Substantia nigra (tissue), 51 donors: ENCODE measurements at places on chromosomes 6 and 20.
A peak's percentile ranks its signal among the peaks of the same experiment; 100 is the strongest.

- no peak for DNase-seq
Measured at GRCh38 chr20:64131406-64131805, 24.0 kb upstream of the NPBWR2 start.

GRCh38 chr6:140012150-140012549, 637.7 kb upstream of the CITED2 start:
- no peak for DNase-seq

- DNase-seq = no peak
Measured at GRCh38 chr6:149969635-149970034, 5.9 kb downstream of the ULBP1 start.

DNA sequence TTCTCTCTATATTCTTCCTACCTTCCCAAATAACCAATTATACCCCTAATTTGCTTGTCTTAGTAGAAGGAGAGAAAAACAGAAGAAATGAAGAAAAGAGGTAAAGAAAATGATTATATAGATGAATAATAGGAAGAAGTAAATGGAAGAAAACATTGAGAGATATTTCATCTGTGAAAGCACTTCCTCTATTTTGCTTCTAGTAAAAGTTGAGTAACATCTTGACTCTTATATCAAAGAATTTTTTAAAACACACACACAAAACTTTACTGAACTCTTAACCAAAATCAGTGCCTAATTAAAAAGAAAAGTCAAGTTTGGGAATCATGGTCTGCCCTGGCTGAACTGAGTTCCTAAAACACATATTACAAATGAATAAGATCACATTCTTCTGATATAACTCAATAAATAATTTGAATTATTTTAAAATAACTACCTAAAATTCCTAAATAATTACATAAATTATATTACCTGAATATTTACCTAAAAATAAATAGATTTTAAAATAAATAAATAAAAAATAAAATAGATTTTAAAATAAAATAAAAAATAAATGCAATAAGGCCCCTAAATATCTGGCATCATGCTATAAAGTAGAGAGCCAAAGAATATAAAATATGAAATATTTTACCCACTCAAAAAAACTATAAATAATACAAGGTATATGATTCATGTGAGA, 8.8 kb downstream of the SLC17A2 start:
- no peak for DNase-seq

- no peak for DNase-seq
Measured at GRCh38 chr6:111952274-111952673, 79.0 kb upstream of the FYN start.

DNA sequence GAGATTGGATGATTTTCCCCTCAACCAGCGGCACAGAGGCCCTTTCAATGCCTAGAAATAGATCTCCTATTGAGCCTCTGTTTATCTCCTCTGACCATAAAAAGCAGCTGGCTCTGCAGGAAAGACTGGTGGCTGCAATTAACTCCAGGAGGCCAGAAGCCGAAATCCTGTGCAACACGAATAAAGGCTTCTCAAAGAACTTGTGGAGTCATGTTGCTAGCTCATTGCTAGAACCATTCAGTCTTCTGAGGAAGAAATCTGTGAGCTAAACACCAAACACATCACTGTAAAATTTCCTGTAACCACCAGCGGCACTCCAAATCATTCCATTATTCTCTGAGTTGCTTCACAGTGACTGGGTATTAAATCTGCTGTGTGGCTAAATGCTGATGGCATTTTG, 49.1 kb upstream of the TPD52L1 start:
- no peak for DNase-seq

DNA sequence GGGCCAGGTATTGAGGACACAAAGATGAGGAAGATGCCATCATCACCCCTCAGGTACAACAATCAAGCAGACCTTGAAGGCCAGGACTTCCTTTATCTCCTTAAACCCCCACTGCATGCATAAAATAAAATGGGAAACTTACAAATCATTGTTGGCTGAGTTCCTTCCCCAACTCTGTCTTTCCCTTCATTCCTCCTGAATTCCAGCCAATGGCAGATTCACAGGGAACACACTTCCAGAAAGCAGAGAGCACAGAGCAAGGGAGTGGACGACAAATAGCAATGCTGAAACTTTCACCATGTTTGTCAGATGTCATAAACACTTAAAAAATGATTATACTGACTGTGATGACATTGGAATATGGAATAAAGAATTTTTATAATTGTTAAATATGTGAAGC, 37.3 kb upstream of the NXT1 start:
- no peak for DNase-seq

GRCh38 chr6:19408331-19408730, 428.8 kb upstream of the ID4 start:
- no peak for DNase-seq

DNA sequence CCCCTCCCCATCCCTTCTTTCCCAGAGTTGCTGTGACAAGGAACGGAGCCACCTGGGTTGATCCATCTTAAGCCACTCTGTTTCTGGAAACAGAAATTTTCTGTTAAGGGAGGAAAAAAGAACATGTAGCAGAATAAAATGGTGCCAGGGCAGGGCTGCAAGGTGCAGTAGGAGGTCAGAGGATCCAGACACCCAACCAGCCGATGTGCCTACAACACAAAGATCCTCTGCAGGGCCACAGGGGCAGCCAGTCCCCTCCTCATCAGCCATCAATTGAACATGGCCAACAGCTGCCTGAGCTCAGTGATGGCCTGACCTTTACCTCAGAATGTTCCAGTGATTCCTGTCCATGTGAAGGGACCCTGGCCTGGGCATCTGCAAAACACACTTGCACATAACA, 11.9 kb downstream of the MDFI start:
- DNase-seq = no peak

DNA sequence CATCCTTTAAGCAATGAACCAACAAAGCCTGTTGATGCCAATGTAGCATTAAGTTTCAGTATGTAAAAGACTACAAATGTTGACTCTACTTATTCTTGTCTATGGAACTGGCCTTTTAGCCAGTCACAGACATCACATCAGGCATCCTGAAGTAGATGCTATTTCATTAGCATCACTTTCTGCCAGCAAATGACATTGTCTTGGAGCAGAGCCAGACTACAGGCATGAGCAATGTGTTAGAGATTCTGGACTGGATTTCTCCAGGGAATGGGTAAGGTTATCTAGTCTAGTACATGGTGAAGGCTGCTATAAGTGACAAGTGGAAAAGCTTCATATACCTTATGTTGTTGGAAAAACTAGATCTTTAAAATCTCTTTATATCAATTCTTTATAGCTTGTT, 142.9 kb downstream of the ADGRB3 start:
- peak; percentile 12 for DNase-seq

GRCh38 chr6:96723362-96723761, 113.9 kb downstream of the GPR63 start:
- no peak for DNase-seq

- DNase-seq = no peak
Measured at GRCh38 chr6:107816818-107817217, 7.3 kb downstream of the SCML4 start.

DNA sequence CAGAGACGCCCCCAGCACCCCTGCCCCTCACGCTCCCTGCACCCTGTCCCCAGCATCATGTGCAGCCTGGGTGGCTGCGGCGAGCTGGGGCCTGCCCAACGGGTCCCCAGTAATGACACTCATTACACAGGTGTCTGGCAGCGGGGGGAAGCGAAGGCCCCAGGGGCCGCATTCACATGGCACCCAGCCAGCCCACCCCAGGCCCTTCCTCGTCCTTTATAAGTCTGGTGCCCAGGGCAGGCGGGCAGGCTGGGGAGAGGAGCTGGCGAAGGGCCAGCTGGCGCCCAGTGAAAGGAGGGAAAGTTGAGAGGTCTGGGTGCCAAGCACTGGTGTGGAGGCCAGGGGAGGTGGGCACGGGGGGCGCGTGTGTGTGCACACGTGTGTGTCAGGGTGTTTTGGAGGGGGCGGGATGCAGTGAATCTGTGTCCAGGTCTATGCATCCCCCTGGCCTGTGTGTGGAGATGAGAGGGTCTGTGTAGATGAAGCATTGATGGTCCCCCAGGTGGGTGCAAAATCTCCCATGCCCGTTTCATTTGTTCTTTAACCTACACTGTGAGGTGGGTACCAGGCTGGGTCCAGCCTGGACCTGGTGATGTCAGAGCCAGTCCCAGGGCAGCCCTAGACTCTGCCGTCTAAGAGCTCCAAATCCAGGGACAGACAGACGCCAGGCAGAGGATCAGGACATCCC, 105.3 kb downstream of the CEBPB start:
- peak; percentile 16 for DNase-seq

DNA sequence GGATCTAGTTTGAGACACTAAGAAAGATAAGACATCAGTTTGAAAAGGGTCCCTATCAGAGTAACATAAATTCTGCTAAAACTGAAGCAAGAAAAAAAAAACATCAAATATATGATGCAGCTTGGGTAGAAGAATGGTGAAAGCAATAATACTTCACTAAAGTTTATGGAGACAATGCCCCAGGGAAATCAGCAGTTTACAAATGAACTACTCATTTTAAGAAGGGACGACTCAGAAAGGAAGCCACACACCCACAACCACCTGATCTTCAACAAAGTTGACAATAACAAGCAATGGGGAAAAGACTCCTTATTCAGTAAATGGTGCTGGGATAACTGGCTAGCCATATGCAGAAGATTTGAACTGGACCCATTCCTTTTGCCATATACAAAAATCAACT, 143.5 kb downstream of the TPBG start:
- no peak for DNase-seq

DNA sequence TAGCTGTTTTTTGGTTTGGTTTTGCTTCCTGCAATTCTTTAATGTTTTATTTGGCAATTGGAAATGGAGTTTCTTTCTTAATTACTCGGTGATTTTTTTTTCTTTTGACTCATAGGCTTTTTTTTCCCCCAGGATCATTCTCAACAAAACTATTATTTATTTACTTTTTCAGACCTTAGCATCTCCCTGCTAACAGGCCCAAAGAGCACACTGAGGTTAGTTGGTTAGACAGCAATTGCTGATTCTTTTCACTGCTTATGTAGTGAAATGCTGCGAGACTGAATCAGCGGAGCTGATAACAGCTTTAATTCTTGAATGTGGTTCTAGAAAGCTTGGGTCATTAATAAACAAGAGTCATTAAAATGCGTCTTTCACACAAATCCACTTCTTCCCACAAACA, 79.1 kb upstream of the ZFP64 start:
- no peak for DNase-seq

- no peak for DNase-seq
Measured at GRCh38 chr6:100923481-100924165, 42.5 kb upstream of the ASCC3 start.

DNA sequence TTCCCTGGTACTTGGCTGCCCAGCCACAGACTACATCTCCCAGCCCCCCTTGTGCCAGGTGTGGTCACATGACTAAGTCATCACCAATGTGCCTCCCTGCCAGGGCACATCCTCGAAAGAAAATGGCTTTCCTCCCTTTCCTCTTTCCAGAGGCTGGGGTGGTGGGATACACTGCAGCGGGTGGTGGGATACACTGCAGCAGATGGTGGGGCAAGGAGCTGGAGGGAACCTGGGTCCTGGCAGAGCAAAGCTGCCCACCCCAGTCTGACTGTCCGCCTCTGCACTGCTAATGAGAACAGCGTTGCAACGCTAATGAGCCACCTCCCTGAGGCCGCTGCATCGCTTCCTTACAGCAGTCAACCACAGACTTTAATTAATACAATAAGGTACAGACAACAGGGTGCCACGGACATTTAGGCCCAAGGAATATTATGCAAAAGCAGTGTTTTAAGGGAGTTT, 125.3 kb downstream of the PREX1 start:
- DNase-seq = no peak

GRCh38 chr6:142279350-142280180, 22.2 kb upstream of the ADGRG6 start:
- DNase-seq = no peak

- DNase-seq = no peak
Measured at GRCh38 chr6:13342414-13343019, 14.2 kb upstream of the TBC1D7 start.

GRCh38 chr6:121430514-121431460, 4.7 kb upstream of the GJA1 start:
- DNase-seq = no peak

DNA sequence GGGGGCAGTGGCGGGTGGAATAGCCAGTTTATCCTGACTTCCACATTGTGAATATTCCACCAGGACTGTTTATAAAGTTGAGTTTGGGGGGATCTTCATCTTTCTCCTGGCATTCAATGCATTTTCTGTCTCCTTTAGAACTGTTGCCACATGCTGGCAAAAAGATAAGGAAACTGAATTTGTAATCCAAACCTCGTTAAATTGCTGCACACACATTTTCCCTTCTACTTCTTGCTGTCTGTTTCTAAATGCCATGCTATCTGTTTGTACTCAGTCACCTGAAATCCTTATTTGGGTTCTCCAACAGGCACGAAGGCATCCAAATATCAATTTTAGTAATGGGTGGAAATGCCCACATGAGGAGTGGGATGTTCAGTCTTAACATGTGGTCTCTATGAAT, 180.2 kb upstream of the CCN2 start:
- no peak for DNase-seq

DNA sequence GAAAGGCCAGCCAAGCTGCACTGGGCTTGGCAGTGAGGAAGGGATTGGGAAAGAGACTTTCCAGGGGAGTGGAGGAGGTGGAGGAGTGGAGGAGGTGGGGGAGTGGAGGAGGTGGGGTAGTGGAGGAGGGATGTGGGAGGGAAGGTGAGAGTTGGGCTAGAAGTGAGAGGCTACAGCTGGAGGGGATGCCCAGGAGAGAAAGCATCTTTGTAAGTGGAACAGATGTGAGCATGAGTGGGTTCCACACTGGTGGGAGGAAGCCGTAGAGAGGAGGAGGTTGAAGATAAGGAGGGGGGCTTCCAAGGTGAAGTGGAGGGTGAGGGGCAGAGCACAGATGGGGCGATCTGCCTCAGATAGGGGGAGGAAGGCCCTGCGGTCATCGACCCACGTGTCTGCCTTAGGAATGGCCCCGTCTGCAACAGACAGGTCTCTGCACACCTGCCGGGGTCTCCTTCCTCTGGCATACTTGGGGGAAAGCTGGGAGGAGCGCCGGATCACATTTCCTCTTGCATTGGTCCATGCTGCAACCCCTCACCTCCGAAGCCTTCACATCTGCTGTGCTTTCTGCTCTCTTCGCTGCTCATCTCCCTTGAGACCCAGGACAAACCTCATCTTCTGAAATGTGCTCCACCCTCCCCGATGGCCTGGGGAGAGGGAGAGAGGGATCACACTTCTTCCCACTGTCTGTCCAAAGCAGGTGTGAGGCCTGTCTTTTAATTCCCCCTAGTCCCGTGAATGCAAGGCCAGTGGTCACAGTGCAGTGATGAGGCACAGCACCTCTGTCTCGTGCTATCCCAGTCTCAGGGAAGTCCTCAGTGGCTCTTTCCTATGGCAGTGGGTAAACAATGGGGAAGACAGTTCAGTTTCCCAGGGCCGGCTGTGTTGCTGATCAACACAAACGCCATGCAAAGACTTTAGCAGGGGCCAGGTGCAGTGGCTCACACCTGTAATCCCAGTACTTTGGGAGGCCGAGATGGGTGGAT, 48.6 kb upstream of the SNX9 start:
- no peak for DNase-seq

GRCh38 chr6:109925075-109925474, 53.0 kb upstream of the GPR6 start:
- no peak for DNase-seq

GRCh38 chr6:25971187-25971821, 8.7 kb downstream of the TRIM38 start:
- DNase-seq = no peak

- DNase-seq = no peak
Measured at GRCh38 chr6:112639391-112639831, 292.3 kb downstream of the RFPL4B start.
